ENCODE measurements at places on chromosomes 6 and 20.

GRCh38 chr6:90154755-90155470 is 141.7 kb downstream of the BACH2 start:
- DNase-seq = peak; percentile 19

- peak; percentile 65 for DNase-seq
These were observed 119.4 kb downstream of the RFPL4B start for GRCh38 chr6:112466373-112467151.

DNA sequence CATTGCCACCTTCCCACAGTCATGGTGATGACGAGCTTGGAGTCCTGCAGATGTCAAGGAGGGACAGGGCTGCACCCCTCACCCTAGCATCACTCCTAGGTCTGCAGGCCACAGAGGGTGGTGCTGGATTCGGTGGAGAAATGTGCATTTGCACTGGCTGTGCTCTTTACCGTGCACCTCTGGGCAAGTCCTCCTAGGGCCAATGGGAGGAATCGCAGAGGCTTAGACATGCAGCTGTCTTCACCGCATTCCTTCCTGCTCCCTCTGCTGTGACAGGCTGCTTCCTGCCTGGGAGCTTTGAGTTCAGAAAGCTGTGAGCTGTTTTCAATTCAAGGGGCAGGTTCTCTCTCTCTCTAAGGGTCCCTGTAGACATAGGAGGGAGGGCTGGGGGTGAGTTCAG is 85.1 kb downstream of the EDN3 start:
- DNase-seq = no peak

DNA sequence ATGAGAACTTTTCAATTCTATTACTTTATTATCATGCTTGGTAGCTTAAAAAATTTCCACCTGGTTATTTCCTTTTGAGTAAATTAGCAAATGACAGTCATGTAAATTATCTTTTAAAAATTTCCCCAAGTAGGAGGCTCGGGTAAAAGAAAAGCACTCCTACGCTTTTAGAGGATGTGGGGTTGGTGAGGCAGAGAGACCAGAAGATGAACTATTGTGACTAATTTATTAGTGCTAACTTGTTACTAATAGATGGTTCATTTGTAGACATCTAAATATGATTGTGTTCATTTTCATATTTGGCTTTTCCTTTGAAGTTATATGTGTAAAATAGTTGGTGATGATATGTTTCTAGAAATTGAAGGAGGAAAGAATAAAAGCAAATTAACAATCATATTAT is 27.0 kb downstream of the ZNF292 start:
- DNase-seq = no peak

GRCh38 chr6:116392132-116393013 is 21.6 kb downstream of the DSE start:
- DNase-seq = no peak

GRCh38 chr6:132219901-132220300 is 181.4 kb downstream of the MOXD1 start:
- no peak for DNase-seq

DNA sequence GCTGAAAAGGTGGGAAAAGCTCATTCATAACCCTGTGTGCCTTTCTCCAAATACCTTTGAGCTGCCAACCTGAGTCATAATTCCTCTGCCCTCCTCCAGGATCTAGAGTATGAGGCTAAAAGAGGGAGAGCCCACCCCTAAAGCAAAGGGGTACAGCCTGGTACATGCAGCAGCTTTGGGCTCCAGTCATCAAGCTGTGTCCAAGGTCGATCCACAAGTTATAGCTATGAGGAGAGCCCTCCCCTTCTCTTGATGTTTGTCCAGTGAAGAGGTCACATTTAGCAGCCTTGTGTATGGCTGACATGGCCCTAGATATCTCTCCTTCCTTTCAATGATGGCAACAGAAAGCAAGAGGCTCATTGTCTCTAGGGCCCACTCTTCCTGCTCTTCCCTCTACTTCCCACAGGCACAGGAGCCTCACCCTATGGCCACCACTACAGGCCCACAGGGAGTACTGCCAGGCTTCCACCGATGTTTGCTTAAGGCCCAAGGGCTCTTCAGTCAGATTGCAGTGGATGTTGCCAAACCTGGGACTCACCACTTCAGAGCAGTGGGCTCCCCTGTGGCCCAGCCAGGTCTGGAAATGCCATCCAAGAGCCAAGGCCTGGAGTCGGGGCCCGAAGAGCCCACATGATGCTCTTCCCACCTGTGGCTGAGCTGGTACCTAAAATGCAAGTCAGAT is 176.8 kb downstream of the CD83 start:
- DNase-seq = no peak

All from muscle of back (tissue), 13 donors.